CD8-positive, alpha-beta memory T cell (primary cell): ENCODE measurements at places on chromosomes 5 and 9.
A peak's percentile ranks its signal among the peaks of the same experiment; 100 is the strongest.

DNA sequence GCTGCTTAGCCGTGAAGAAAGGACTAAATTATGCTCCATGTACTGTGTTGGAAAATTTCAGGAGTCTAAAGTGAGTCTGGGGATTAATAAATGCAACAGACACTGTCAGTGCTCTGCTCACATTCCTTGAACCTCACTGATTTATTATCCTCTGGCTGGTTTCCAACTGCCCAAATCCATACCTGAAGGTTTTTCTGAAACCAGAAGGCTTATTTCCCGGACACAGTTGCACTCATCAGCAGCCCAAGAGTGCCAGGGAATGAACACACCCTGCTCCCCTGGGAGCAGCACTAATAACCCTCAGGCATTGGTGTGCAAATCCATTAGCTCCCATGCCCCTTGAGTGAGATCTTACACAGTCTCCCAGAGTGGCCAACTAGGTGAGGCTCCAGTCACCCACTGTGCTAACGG, 38.7 kb downstream of the F2R start:
- no peak for DNase-seq

GRCh38 chr9:27382975-27383374, 86.0 kb upstream of the EQTN start:
- H3K27me3 ChIP-seq, result no peaks in the 10 kb centered on the region
- H3K27ac ChIP-seq, result no peak overlapping the region
- H3K36me3 ChIP-seq, result no peaks in the 10 kb centered on the region
- H3K4me1 ChIP-seq, result no peaks in the 10 kb centered on the region
- H3K4me3 ChIP-seq, result no peak overlapping the region

DNA sequence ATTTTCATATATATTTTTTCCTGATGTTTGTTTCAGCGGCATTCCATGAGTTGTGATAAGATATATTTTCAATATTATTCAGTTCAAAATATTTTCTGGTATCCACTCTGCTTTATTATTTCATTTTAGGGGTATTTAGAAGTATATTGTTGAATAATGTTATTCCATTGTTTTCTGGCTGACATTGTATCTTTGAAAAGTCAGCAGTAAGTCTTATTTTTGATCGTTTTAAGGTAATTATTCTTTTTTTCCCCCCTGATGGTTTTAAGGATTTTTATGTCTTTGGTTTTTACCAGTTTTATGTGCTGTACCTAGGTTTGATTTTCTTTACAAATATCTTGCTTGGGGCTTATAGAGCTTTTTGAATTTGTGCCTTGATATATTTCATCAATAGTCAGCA, 6.6 kb upstream of the GLRA1 start:
- no peak for DNase-seq
- no peaks in the 10 kb centered on the region for H3K4me1 ChIP-seq
- no peak overlapping the region for H3K4me3 ChIP-seq
- H3K27ac ChIP-seq, result no peak overlapping the region

DNA sequence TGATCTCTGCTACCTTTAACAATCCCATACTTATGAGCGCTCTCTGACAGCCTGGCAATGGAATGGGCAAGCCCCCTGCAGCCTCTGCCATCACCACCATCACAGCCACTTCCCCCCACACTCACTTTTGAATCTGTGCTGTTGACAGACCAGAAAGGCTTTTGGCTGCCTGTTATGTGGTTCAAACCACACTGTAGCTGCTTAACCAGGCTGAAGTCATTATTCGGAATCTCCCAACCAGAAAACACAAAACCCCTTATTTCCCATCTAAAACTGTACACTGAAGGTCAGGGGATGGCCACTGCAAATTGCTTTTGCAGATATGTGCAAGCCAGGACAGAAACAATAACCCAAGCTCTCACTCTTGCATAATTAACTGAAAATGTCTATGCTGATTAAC, 35.8 kb downstream of the PTCH1 start:
- H3K36me3 ChIP-seq, result peaks cover 25% of the 10 kb centered on the region
- H3K27ac ChIP-seq, result no peak overlapping the region
- no peak overlapping the region for H3K4me3 ChIP-seq
- H3K4me1 ChIP-seq, result no peaks in the 10 kb centered on the region
- H3K27me3 ChIP-seq, result no peaks in the 10 kb centered on the region

- DNase-seq, result peak; percentile 91
- H3K36me3 ChIP-seq, result peaks cover 3% of the 10 kb centered on the region
- no peaks in the 10 kb centered on the region for H3K27me3 ChIP-seq
- peaks cover 33% of the 10 kb centered on the region for H3K4me1 ChIP-seq
Observed at GRCh38 chr5:68215898-68216244, 315 bp downstream of the PIK3R1 start.

DNA sequence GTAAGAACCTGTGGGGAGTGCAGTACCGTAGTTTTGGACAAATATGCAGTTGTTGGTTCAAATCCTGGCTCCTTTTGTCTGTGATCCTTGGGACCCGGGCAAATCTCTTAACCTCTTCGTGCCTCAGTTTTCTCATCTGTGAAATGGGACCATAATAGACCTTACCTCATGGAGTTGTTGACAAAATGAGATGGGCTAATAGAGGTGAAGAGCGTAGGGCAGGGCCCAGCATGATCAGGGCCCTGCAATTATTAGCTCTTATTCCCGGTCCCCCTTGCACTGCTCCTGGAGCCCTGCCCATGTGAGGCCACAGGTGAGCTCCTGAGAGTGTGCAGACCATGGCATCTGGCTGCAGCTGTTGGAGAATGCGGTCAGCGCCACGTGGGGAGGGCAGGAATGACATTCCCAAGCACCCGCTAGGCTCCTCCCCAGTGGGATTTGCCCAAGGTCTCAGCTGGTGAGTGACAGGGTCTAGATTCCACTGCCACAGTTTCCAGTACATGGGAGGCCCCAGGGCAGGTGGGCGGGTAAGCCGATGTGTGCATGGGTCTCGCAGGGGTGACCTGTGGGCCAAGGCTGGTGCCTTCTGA, 41.0 kb downstream of the NEK6 start:
- H3K27me3 ChIP-seq, result no peaks in the 10 kb centered on the region
- H3K36me3 ChIP-seq, result no peaks in the 10 kb centered on the region
- H3K4me1 ChIP-seq, result no peaks in the 10 kb centered on the region
- H3K4me3 ChIP-seq, result no peak overlapping the region
- no peak overlapping the region for H3K27ac ChIP-seq

GRCh38 chr9:127264462-127265219, at the start of gene GARNL3:
Gene GARNL3 (plus strand): TSS chr9:127264774. CDS start chr9:127264878, 104 bp downstream.
- no peak within 1 kb of the TSS for H3K27ac ChIP-seq
- no peak for DNase-seq
- H3K4me3 ChIP-seq, result no peak within 1 kb of the TSS
- no peaks in the 10 kb centered on the region for H3K4me1 ChIP-seq
- H3K27me3 ChIP-seq, result no peaks in the 10 kb centered on the region
- H3K36me3 ChIP-seq, result no peaks in the 10 kb centered on the region

GRCh38 chr9:132412089-132412488, 2.1 kb downstream of the CFAP77 start:
- no peak overlapping the region for H3K4me3 ChIP-seq
- peaks cover 33% of the 10 kb centered on the region for H3K4me1 ChIP-seq

DNA sequence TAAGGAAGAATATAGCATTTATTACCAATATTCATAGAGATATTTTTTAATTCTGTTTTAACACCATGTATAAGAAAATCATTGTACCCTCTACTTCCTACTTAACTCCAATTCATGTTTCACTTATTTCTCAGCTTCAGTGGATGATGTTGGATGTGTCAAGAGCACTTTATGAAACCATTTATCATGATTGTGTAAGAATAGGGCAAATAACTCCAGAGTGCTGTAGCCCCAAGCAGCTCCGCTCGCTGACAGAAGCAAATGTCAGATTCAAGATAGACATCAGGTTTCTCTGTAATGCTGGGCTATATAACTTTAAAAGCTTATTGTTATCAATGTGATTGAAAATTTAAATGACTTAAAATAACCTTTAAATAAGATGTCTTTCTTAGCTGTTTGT, 50.4 kb downstream of the MAST4 start:
- no peak overlapping the region for H3K27ac ChIP-seq
- DNase-seq, result no peak
- H3K4me3 ChIP-seq, result no peak overlapping the region
- H3K4me1 ChIP-seq, result no peaks in the 10 kb centered on the region
- H3K36me3 ChIP-seq, result no peaks in the 10 kb centered on the region

DNA sequence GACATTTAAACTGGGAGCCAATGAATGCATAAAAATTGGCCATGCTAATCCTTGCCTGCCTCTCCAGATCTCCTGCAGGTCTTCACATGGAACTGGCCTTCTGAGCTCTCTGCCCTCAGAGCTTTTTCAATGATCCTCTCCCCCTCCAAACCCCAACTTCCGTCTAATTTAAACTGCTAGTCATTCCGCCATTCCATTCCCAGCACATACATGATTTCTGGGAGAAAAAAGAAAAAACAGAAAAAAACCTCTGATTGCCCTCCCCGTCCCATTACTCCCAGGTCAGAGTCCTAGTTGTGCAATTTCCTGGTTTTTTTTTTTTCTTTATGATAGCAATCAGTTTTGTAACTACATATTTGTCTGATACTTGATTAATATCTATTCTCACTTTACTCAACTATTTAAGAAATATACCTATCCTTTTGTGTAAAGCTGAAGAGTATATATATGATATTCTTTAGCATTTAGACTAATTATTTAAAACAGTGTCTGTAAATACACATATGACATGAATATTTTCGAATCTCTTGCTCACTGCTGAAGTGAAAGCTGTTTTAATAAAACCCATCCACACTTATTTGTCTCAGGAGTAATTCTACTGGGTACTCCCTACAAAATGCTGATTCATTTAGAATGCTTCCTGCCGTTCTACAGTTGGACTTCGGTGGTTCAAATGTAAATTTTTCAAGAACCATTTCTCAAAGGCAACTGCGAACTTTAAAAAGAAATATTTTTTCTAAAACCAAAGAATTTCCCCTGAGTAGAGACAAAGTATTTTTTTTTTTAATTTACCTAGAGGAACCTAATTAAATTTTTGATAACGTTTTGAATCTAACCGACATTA, 1.6 kb downstream of the HINT1 start:
- H3K27ac ChIP-seq, result peak overlapping the region; percentile 92
- H3K36me3 ChIP-seq, result peaks cover 26% of the 10 kb centered on the region
- peak overlapping the region; percentile 88 for H3K4me3 ChIP-seq
- peaks cover 21% of the 10 kb centered on the region for H3K4me1 ChIP-seq

GRCh38 chr5:147400881-147401280, 109.0 kb downstream of the DPYSL3 start:
- H3K36me3 ChIP-seq, result no peaks in the 10 kb centered on the region
- no peaks in the 10 kb centered on the region for H3K4me1 ChIP-seq
- no peak for DNase-seq
- no peak overlapping the region for H3K27ac ChIP-seq
- H3K4me3 ChIP-seq, result no peak overlapping the region

DNA sequence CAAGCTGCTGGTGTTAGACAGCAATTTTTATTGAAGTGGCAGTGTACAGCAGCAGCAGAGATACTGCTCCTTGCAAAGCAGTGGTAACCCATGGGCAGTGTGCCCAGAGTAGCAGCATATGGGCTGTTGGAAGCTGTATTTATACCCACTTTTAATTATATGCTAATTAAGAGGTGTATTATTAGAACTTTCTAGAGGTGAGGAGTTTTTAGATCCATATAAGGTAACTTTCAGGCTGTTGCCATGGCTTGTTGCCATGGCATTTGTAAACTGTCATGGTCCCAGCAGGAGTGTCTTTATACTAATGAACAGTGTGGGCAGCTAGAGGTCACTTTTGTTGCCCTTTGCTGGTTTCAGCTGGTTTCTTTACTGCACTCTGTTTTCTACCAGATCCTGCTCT, 3.7 kb upstream of the PJA2 start:
- H3K36me3 ChIP-seq, result no peaks in the 10 kb centered on the region
- no peak for DNase-seq
- peaks cover 8% of the 10 kb centered on the region for H3K4me1 ChIP-seq

GRCh38 chr9:127991017-127991756, 10.4 kb upstream of the EEIG1 start:
- H3K4me3 ChIP-seq, result no peak overlapping the region
- DNase-seq, result no peak
- H3K27ac ChIP-seq, result no peak overlapping the region
- H3K27me3 ChIP-seq, result no peaks in the 10 kb centered on the region
- H3K4me1 ChIP-seq, result peaks cover 21% of the 10 kb centered on the region

DNA sequence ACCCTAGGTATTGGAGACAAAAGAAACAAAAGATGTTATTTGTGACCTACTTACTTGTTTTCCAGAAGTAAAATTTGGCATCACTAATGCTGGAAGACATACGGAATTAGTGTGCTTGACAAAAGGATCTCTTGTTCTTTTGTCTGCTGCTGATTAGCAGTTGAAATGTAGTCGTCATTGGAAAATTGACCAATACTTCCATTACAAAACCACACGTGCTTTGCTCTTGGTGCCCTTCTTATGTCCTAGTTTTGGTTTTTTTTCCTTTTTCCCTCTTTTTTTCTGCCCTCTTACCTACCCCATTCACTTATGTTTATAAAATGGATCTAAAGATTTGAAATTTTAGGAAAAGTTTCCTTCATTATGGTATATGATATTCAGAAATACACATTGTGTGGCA, 197.4 kb downstream of the FER start:
- no peaks in the 10 kb centered on the region for H3K36me3 ChIP-seq
- no peak overlapping the region for H3K27ac ChIP-seq
- no peak overlapping the region for H3K4me3 ChIP-seq
- no peaks in the 10 kb centered on the region for H3K4me1 ChIP-seq

GRCh38 chr9:630817-631216, 210.7 kb upstream of the DMRT1 start:
- no peaks in the 10 kb centered on the region for H3K27me3 ChIP-seq
- H3K36me3 ChIP-seq, result no peaks in the 10 kb centered on the region
- no peak for DNase-seq
- peaks cover 6% of the 10 kb centered on the region for H3K4me1 ChIP-seq
- H3K4me3 ChIP-seq, result no peak overlapping the region
- H3K27ac ChIP-seq, result no peak overlapping the region
